Activated naive CD4-positive, alpha-beta T cell treated with anti-CD3 and anti-CD28 coated beads for 36 hours (primary cell): ENCODE measurements at places on chromosomes 3 and 15. TPM values are rescaled to one million over a fixed set of nuclear protein-coding genes. Genes with fewer than 3 reads are reported as not detected.

DNA sequence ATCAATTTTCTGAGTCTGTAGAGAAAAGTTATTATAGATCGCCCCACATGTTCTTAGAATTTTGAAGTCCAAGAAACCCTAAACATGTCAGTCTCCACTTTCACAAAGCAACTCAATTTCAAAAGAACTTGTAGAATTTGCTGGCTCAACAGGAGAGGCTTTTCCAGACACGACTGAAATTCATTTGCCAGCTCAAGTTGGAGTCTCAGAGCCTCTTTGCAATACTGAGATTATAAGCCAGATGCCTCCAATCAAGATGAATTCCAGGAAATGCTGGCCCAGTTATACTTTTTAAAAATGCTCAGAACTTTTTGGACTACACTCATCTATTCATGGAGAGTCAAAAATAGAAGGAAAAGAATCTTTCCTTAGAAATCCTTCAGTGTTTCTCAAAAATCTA, 56.9 kb upstream of the NLGN1 start:
- H3K27me3 ChIP-seq, result no peaks in the 10 kb centered on the region
- H3K27ac ChIP-seq, result no peak overlapping the region
- H3K4me1 ChIP-seq, result no peaks in the 10 kb centered on the region
- DNase-seq, result no peak

GRCh38 chr3:33544126-33544525, 103.9 kb upstream of the UBP1 start:
- H3K27me3 ChIP-seq, result no peaks in the 10 kb centered on the region
- H3K4me3 ChIP-seq, result no peak overlapping the region

DNA sequence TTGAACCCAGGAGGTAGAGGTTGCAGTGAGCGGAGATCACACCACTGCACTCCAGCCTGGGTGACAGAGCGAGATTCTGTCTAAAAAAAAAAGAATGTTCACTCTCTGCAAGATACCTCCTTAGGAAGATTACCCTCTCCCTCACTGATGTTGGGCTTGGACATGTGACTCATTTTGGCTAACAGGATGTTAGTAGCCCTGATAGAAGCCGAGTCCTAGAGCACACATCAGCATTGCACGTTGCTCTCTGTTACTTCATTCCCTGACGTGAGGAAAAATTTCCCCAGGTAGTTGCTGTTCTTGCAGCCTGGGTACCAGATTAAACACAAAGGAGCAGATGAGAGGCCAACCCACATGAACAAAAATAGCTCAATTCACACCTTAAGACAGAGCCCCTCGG, 78.1 kb upstream of the PRICKLE2 start:
- H3K4me3 ChIP-seq, result no peak overlapping the region
- no peaks in the 10 kb centered on the region for H3K4me1 ChIP-seq
- no peak for DNase-seq
- peaks cover 5% of the 10 kb centered on the region for H3K27me3 ChIP-seq

Gene IDH2
- total RNA-seq, result 225 TPM

DNA sequence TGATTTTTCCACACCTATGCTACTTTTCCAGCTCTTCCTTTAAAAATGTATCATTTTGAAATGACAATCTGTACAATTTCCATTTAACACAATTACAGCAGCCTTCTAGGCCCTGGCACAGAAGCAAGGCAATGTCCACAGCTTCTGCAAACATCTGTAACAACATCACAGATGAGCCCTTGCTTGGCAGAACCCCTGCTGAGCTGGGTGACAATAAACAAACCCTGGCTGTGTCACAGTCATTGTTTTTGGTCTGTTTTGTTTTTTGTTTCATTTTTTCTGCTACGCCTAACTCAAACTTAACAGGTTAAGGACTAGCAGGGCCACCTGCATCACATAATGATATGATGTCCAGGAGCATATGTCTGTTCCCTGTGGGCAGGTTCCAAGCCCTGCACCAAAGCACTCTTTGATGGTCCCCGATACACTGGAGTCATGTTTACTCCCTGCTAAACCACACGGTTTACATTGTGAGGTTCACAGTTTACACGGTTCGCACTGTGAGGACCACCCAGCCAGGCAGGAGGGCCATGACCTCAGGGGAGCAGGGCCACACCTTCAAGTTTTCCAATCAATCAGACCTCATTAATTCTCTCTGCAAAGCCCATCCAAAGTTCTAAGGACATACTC, 186.8 kb upstream of the CHRNA7 start:
- DNase-seq, result no peak
- H3K27me3 ChIP-seq, result peaks cover 6% of the 10 kb centered on the region
- H3K4me3 ChIP-seq, result no peak overlapping the region
- no peaks in the 10 kb centered on the region for H3K36me3 ChIP-seq
- no peaks in the 10 kb centered on the region for H3K4me1 ChIP-seq
- no peak overlapping the region for H3K27ac ChIP-seq

DNA sequence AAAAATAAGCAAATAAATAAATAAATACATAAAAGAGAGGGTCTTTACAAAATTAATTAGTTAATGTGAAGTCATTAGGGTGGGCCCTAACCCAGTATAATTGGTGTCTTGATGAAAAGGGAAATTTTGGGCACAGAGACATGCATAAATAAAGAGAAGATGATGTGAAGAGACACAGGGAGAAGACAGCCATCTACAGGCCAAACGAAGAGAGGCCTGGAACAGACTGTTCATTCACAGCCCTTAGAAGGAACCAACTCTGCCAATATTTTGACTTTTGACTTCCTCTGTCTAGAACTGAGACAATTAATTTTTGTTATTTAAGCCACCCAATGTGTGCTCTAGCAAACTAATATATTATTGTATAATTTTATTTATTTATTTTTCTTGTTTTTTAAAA, 29.6 kb upstream of the SELENOK start:
- H3K27ac ChIP-seq, result no peak overlapping the region
- peaks cover 2% of the 10 kb centered on the region for H3K36me3 ChIP-seq
- H3K4me1 ChIP-seq, result no peaks in the 10 kb centered on the region
- H3K27me3 ChIP-seq, result peaks cover 26% of the 10 kb centered on the region
- peak; percentile 8 for DNase-seq

DNA sequence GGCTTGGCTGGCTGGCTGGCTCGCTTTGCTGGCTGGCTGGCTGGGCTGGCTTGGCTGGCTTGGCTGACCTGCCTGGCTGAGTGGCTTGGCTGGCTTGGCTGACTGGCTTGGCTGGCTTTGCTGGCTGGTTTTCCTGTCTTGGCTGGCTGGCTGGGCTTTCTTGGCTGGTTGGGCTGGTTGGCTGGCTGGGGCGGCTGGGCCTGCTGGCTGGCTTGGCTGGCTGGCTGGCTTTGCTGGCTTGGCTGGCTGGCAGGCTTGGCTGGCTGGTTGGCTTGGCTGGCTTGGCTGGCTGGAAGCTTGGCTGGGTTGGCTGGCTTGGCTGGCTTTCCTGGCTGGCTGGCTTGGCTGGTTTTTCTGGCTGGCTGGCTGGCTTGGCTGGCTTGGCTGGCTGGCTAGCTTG, 435.6 kb downstream of the GOLGA6L6 start:
- no peak for DNase-seq
- no peaks in the 10 kb centered on the region for H3K27me3 ChIP-seq
- H3K27ac ChIP-seq, result no peak overlapping the region
- H3K4me3 ChIP-seq, result no peak overlapping the region

GRCh38 chr3:18951333-18951732, 197.0 kb upstream of the KCNH8 start:
- H3K4me1 ChIP-seq, result no peaks in the 10 kb centered on the region
- H3K27ac ChIP-seq, result no peak overlapping the region
- H3K4me3 ChIP-seq, result no peak overlapping the region
- DNase-seq, result no peak

DNA sequence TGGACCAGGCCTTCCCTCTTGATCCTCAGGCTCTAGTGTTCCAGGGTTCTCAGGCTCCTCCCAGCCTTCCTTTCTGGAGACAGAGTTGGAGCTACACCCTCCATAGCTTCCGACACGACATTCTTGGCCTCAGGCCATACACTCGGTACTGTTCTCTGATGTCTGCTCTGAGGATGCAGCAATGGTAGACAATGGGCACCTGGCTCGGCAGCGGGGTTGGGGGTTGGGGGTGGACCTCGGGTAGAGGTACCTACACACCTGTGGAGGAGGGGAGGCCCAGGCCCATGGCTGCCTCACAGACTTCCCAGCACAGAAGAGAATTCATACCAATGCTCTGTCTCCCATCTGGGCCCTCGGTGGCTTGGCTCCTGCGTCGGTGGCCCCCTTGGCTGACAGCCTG, 21.4 kb downstream of the CCDC13 start:
- DNase-seq, result no peak
- H3K4me3 ChIP-seq, result no peak overlapping the region
- no peaks in the 10 kb centered on the region for H3K36me3 ChIP-seq
- peaks cover 28% of the 10 kb centered on the region for H3K4me1 ChIP-seq
- no peaks in the 10 kb centered on the region for H3K27me3 ChIP-seq

GRCh38 chr3:10533737-10534023, 28.3 kb upstream of the ATP2B2 start:
- no peak overlapping the region for H3K4me3 ChIP-seq
- no peak overlapping the region for H3K27ac ChIP-seq
- H3K4me1 ChIP-seq, result no peaks in the 10 kb centered on the region
- DNase-seq, result no peak
- H3K27me3 ChIP-seq, result peaks cover 12% of the 10 kb centered on the region

DNA sequence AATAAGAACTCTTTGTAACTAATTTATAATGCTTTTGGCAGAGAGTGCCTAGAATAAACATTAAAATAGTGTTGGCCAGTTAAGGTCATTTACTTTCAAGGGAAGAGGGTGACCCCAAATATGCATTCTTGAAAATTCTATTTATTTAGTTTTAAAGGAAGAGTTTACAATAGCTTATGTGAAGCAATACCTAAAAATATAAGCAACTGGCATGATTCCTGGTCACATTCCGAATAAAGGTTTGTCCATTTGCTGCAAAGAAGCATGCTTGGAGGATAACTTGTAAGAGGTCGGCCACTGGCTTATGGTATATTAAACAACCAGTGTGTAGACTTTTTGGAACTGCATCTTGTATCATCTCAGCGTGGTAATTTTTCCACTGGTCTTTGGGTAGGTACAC, 10.2 kb downstream of the MITF start:
- H3K27me3 ChIP-seq, result no peaks in the 10 kb centered on the region
- H3K27ac ChIP-seq, result no peak overlapping the region
- no peaks in the 10 kb centered on the region for H3K36me3 ChIP-seq
- H3K4me3 ChIP-seq, result no peak overlapping the region
- DNase-seq, result no peak

- H3K4me1 ChIP-seq, result peaks cover 3% of the 10 kb centered on the region
- no peak for DNase-seq
- H3K4me3 ChIP-seq, result no peak overlapping the region
- no peaks in the 10 kb centered on the region for H3K27me3 ChIP-seq
- H3K27ac ChIP-seq, result no peak overlapping the region
- peaks cover 22% of the 10 kb centered on the region for H3K36me3 ChIP-seq
These were observed 49.1 kb upstream of the SATB1 start for GRCh38 chr3:18474202-18474601.

Gene TMEM207
- not detected for total RNA-seq

DNA sequence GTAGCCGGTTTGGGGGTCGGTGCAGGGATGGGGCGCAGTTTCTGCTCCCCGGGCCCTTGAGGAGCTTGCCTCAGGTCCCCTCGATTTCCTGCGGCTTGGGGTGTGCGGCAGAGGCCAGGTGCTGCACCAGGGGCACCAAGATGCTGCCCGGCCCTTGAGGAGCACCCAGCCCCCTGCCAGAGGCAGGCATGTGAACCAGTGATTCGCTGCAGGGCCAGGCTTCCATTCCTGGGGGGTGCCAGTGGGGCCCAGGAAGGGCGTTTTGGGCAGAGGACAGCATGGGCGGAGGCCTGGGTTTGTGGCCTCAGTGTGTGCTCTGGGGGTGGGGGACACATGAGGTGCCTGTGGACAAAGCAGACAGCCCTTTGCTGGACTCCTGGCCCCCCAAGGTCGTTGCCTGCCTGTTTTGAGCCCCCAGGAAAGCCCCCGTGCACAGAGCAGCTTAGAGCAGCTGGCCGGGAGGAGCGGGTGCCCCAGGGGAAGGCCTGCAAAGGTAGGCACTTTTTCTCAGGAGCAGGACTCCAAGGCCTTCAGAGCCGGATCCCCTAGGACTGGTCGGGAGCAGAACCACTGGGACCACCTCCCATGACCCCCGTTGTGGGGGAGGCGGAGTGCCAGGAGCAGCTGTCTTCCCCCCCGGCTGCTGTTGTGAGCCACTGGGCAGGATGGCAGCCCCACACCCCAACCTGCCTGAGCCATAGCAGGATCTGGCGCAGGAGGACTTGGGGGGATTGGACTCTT, 1.6 kb downstream of the PLXNA1 start:
- peaks cover 12% of the 10 kb centered on the region for H3K4me1 ChIP-seq
- H3K27me3 ChIP-seq, result no peaks in the 10 kb centered on the region
- H3K27ac ChIP-seq, result no peak overlapping the region
- H3K4me3 ChIP-seq, result peak overlapping the region; percentile 46
- no peak for DNase-seq
- no peaks in the 10 kb centered on the region for H3K36me3 ChIP-seq

Gene ITIH1
- not detected for total RNA-seq

DNA sequence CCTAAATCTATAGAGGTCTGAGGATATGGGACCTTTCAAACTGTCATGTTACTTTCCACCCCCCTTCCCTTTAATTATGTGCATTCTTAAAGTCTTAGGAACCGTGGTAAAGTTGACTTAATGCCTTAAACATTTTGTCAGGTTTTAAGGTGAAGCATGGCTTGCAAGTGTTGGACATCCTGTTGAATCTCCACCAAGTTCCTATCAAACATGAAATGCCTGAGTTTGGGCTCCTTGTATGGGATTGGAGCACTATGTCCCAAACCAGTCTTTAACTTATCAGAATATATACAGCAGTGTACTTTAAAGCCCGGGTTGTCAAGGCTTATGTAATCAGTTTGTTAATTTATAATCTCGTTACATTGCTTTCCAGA, 1.1 kb downstream of the SNRK start:
- H3K4me1 ChIP-seq, result peaks cover 40% of the 10 kb centered on the region
- H3K27me3 ChIP-seq, result no peaks in the 10 kb centered on the region
- no peaks in the 10 kb centered on the region for H3K36me3 ChIP-seq
- DNase-seq, result no peak
- peak overlapping the region; percentile 83 for H3K27ac ChIP-seq

GRCh38 chr3:64995857-64996551, 308.2 kb upstream of the ADAMTS9 start:
- no peak overlapping the region for H3K27ac ChIP-seq
- H3K4me1 ChIP-seq, result no peaks in the 10 kb centered on the region
- no peak overlapping the region for H3K4me3 ChIP-seq
- H3K36me3 ChIP-seq, result no peaks in the 10 kb centered on the region
- no peaks in the 10 kb centered on the region for H3K27me3 ChIP-seq

DNA sequence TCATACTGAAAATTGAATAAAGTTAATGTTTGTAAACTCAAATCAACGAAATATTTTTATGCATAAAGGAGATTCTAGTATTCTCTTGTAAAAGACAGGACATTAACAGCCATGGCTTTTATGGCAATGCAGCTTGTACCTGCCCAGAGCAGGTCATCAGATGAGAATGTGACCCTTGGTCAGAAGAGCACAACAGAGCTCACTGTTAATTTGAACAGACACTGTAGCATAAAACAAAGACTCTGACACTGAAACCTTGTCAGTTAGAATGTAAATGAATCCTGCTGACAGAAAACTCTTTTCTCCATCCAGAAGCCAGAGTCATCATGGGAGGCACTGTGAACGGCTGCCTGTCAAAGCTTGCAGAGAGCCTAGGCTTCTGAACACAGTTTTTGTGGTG, 410.6 kb downstream of the RAP2B start:
- no peak overlapping the region for H3K4me3 ChIP-seq
- peaks cover 3% of the 10 kb centered on the region for H3K27me3 ChIP-seq
- DNase-seq, result no peak
- no peaks in the 10 kb centered on the region for H3K4me1 ChIP-seq
- no peak overlapping the region for H3K27ac ChIP-seq
- peaks cover 3% of the 10 kb centered on the region for H3K36me3 ChIP-seq

- H3K4me3 ChIP-seq, result no peak overlapping the region
- H3K27me3 ChIP-seq, result peaks cover 14% of the 10 kb centered on the region
- H3K27ac ChIP-seq, result no peak overlapping the region
- H3K4me1 ChIP-seq, result peaks cover 19% of the 10 kb centered on the region
- DNase-seq, result peak; percentile 17
These were observed 92.1 kb downstream of the HHLA2 start for GRCh38 chr3:108388136-108389132.

Gene KBTBD8
- total RNA-seq, result 6.8 TPM
